ENCODE measurements at places on chromosomes 3 and 15.

DNA sequence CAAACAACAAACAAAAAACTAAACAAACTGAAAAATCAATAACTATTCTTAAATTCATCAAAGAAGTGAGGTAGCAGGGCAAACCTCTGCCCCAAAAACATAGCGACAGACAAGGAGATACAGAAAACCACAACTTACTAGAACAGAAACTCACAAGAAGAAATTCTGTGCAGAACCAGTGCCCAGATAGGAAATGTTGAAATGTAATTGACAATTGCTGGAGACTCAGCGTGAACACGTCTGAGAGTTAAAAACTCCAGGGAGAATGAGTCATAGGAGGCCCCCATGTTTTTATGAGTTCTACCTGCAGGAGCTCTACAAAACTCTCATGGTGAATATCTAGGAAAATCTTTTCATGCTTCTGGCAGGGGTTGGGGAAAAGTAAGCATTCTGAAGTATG lies 95.5 kb upstream of the SETMAR start:
- DNase-seq, result no peak

GRCh38 chr3:157423337-157423736 lies 13.3 kb upstream of the PTX3 start:
- no peak for DNase-seq

DNA sequence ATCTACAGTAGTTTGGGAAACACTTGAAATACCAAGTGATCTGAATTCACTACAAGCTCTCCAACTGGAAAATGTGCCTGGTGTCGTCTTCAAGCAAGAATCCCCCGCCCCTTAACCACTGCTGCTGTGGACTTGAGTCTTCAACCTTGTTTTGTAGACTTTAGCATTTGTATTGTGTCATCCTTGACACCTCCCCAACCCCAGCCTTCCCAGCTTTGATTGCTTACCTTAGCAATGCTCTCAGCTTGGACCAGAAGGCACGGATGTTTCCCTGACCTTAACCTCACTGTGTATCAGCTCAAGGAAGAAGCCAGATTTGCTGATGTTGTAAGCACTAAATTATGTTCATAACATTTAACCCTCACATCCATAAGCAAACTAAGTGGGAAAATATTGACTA lies 146.4 kb downstream of the IGF1R start:
- DNase-seq, result no peak

DNA sequence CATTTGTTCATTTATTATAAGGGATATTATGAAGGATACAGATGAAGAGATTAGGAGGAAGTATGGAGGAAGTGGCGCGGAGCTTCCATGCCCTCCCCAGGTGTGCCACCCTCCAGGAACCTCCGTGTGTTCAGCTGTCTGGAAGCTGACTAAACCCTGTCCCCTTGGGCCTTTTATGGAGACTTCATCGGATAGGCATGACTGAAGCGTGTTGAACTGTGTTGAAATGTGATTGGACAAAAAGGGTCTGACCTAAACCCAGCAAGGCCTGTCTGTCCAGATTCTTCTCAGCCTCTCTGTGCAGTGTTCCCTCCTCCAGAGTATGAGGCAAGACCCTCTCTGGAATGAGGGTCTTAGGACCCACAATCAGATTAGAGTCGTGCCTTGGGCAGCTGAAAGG lies 31.7 kb downstream of the HACD3 start:
- DNase-seq, result no peak

GRCh38 chr3:54999811-55000210 lies 72.0 kb upstream of the LRTM1 start:
- peak; percentile 57 for DNase-seq

- DNase-seq, result no peak
Measured at GRCh38 chr3:87793337-87793877, 265.4 kb downstream of the CGGBP1 start.

DNA sequence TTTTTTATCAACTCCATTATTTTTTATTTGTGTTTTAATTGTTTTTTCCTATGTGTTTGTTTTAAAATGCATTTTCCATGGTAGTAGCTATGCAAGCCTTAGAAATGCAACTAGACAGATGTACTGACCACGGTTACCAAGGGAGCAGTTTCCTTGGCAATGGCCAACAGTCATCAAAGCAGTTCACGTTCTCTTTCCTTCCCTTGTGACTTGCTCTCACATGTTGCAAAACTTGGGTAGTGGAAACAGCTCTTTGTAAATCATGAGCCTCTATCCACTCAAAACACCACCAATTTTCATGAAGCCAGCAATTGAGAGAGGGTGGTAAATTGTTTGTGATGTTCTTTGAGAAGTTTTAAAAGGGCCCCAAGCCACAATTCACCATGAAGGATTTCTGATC lies 499.4 kb upstream of the MDFIC2 start:
- no peak for DNase-seq
